ENCODE measurements at places on chromosomes 16 and 17. TPM values are rescaled to one million over a fixed set of nuclear protein-coding genes. Genes with fewer than 3 reads are reported as not detected.

CYB5B gene
- 92.6 TPM for total RNA-seq

DNA sequence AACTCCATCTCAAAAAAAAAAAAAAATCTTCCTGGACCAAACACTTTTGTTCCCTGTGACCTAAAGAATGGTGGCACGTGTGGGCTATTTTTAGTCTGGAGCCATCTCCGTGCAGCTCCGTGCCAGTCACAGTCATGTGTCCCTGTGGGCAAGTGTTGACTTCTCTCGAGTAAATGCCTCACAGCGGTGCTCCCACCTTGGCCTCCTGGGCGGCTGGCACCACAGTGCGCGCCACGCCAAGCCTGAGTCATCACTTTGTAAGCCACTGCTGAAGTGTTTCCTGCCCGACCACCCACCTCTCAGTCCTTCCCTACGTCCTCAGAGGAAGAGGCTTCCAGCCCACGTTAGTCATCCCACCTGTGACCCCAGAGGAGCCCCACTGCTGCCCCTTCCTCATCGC lies 10.9 kb upstream of the HEXD start:
- no peak for DNase-seq

HSD17B2 gene
- 105 TPM for total RNA-seq

DNA sequence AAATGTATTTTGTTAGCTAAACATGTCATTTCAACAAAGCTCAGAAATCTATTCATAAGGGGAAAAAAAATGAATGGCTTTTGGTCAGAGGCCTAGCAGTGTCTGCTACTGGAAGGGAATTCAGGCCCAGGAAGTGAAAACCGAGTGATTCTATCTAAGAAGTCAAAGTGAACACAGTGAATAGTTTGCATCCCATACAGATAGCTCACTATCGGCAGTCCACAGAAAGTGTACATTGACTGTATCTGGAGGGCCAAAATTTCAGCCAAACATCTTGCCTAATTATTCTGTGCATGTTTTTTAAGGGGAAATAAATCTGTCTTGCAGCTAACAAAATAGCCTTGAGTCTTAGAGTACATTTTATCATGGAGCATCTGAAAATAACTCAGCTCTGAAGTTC lies 214.4 kb upstream of the CACNG5 start:
- DNase-seq: no peak

UNC13D gene
- total RNA-seq: 2.9 TPM

GLTPD2 gene
- not detected for total RNA-seq

KCNG4 gene
- total RNA-seq: not detected

- DNase-seq: no peak
These were observed 51.0 kb downstream of the BANP start for GRCh38 chr16:88002211-88002610.
